Sigmoid colon (tissue), 7 donors: ENCODE measurements at places on chromosomes 7 and 10. TPM values are rescaled to one million over a fixed set of nuclear protein-coding genes. Genes with fewer than 3 reads are reported as not detected.

DNA sequence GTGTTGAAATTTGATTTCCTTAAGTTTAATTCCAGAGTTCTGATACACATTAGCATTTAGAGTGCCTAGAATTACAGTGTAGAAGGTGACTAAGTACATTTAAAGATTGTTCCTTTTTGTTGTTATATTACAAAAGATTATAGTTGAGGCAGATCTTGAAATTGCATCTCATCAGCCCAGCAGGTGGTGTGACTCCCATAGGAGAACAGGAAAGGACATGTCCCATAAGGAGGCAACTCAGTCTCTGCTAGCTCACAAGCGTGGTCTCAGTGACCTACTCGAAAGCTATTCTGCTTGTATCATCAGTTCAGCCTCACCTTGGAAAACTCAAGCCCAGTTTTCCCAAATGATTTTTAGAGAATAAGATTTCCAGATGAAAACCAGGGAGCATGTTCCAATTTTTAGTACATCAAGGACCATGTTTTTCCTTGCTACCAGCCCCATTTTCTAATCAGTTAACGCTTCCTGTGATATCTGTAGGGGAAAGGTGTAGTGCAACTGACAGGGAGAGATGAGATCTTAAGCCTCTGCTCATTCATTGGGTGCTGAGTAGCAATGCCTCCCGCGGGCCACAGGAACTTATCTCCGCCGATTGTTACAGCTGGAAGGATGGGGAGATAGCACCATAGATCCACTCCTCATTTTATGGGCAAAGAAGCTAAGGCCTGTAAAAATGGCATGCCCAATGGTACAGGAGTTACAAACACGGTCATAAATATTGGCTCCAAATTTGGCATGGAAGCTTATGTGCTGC, 1.1 kb upstream of the GNAI1 start:
- H3K4me1 ChIP-seq: no peaks in the 10 kb centered on the region
- H3K4me3 ChIP-seq: peak overlapping the region; percentile 90
- DNase-seq: no peak
- H3K27ac ChIP-seq: peak overlapping the region; percentile 98

DNA sequence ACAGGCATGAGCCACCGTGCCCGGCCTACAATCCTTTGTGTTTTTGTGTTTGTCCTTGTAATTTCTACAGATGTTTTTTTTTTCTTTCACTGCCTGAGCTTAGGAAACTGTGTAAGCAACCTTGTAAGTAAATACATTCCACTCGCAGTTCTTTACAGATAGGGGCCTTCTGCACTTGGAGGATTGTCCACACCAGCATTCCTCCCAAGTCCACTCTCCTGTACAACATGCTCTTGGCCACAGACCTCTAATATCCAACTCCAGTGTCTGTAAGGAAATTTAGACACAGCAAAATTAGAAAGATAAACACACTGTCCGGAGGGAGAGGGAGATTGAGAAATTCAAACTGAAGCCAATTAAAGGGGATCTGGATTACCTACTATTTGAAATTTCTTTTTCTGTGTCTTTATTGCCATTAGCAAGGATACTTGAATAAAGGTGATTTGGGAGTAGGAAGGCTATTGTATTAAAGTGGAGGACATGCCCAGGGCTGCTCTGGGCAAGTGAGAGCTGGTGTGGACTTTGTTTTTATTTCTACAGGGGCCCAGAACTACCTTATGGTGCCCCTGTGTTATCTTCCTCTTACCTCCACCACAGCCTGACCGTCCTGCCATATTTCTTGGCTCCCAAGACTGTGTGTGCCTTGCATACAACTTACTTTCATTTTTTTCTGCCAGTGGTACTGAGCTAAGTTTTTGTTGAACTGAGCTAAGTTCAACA, 9.7 kb downstream of the MXI1 start:
- H3K4me3 ChIP-seq: no peak overlapping the region
- H3K27ac ChIP-seq: peak overlapping the region; percentile 39
- no peak for DNase-seq
- H3K27me3 ChIP-seq: no peaks in the 10 kb centered on the region
- H3K36me3 ChIP-seq: no peaks in the 10 kb centered on the region

DNA sequence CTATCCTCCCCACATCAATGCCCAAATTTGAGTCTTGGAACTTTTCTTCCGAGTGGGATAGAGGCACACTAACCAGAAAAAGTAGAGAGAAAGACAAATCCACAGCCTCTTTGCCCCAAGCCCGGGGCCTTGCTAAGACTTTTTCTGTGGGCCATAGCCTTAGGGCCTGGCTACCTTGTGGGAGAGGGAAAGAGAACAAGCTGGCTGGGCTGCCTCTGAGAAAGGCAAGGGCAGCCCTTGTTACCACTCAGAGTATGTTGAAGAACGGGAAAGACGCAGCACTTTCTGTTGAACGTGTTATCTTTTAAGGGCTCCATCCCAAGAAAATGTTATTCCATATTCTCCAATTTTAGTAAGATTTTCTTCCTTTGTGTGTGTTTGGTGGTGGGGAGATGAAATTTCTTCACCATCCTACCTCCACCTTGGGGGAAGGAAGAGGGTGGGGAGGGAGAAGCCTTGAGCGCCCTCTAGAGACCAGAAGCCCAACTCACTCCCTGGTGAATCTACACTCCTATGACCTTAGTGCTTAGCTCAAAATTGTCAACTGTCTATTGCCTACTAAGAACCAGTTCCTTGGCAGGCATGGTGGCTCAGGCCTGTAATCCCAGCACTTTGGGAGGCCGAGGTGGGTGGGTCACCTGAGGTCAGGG, 3.9 kb upstream of the NRF1 start:
- no peak overlapping the region for H3K27ac ChIP-seq
- no peaks in the 10 kb centered on the region for H3K27me3 ChIP-seq
- no peak for DNase-seq
- H3K4me3 ChIP-seq: no peak overlapping the region
- no peaks in the 10 kb centered on the region for H3K36me3 ChIP-seq

DNA sequence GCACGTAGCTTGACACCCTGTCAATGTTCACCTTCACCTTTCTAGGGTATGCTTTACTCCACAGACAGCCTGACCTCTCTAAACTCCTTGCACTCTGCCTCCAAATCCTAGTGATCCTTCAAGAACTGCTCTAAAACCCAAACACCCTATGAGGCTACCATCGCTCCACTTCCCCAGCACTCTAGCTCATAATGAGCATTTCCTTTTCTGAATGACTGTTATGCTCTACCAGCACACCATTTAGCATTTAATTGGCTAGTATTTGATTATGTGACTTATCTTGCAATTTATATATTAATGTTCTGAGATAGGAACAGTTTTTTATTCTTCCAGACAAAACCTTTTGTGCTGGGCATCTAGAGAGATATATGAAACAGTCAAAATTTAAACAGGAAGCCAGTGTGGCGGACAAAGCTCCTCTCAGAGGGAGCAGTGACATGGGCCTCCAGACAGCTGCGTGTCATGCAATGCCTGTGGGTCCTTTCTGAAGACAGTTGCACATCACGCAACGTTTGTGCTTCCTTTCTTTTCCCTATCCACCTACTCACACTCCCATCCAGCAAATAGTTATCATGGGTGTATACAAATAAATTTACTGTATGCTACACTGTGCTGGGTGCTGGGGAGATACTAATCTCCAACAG, 86.3 kb downstream of the ALOX5 start:
- DNase-seq: no peak
- peaks cover 32% of the 10 kb centered on the region for H3K36me3 ChIP-seq
- no peaks in the 10 kb centered on the region for H3K27me3 ChIP-seq
- no peak overlapping the region for H3K27ac ChIP-seq

GRCh38 chr10:9015447-9015846, 961.0 kb downstream of the GATA3 start:
- no peak overlapping the region for H3K27ac ChIP-seq
- H3K27me3 ChIP-seq: no peaks in the 10 kb centered on the region
- H3K36me3 ChIP-seq: no peaks in the 10 kb centered on the region
- DNase-seq: no peak
- no peak overlapping the region for H3K4me3 ChIP-seq

GRCh38 chr10:35495521-35496119, 109.5 kb upstream of the GJD4 start:
- no peak overlapping the region for H3K4me3 ChIP-seq
- peaks cover 39% of the 10 kb centered on the region for H3K4me1 ChIP-seq
- no peak overlapping the region for H3K27ac ChIP-seq
- no peaks in the 10 kb centered on the region for H3K27me3 ChIP-seq

DNA sequence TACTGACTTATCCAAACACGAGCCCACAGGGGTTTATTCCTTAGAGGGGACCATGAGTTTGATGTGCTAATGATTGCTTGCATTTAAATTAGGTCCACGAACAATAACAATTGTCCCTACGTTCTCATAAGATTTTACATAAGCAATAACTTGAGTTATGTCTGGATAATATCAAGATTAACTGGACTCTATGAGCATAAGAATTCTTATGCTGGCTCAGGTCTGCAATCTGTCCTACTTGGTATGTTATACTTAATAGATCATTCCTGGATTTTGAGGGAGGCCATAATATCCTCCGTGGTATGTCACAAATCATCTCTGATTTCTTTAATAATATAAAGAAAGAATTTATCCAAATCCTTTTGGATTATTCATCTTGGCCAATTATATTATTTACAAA, 552.3 kb downstream of the KCNMA1 start:
- H3K4me3 ChIP-seq: no peak overlapping the region
- H3K36me3 ChIP-seq: peaks cover 4% of the 10 kb centered on the region
- no peaks in the 10 kb centered on the region for H3K4me1 ChIP-seq
- DNase-seq: no peak
- peak overlapping the region; percentile 50 for H3K27ac ChIP-seq
- H3K27me3 ChIP-seq: no peaks in the 10 kb centered on the region

GRCh38 chr7:100019908-100020307, 4.5 kb downstream of the ZKSCAN1 start:
- no peak overlapping the region for H3K4me3 ChIP-seq
- H3K36me3 ChIP-seq: peaks cover 18% of the 10 kb centered on the region
- no peaks in the 10 kb centered on the region for H3K27me3 ChIP-seq

DNA sequence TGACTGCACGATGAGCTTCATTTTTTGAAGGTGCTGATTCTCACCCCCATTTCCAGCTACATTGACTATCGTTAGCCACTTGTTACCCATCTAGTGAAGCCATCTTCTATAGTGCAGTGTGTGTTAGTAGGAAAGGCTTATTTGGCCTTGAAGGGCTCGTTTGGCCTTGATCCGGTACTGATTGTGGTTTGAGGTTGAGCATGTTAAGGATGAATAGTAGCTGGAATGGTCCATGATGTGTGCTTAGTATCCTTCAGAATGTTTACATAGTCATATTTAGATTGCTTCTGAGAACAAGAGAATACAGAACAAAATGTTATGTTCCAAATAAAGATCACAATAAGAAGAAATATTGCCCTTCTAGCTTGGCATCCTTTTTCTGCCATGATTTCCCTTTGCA, 591.5 kb downstream of the AUTS2 start:
- H3K4me1 ChIP-seq: no peaks in the 10 kb centered on the region
- H3K27ac ChIP-seq: no peak overlapping the region
- H3K36me3 ChIP-seq: no peaks in the 10 kb centered on the region
- DNase-seq: no peak
- H3K4me3 ChIP-seq: no peak overlapping the region

GRCh38 chr7:139960157-139960556, 102.6 kb downstream of the PARP12 start:
- no peak overlapping the region for H3K4me3 ChIP-seq
- no peaks in the 10 kb centered on the region for H3K4me1 ChIP-seq

DNA sequence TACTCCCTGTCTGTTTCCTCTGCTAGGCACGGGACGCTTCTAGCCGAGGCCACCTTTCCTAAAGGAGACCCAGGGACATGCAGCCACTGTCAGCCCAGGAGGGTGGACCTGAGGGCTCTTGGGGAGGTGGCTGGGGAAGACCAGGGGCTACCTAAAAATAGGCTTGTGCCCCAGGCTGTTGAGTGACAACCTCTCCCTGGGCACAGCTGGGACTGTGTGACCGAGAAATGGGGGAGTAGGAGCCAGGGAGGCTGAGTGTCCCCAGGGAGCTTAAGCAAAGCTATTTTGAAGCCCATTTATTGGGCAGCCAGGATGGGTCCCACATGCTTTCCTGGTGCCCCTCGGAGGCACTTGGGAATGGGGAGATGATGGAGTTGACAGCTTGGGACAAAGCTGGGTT, 63.8 kb downstream of the CALML3 start:
- DNase-seq: no peak
- H3K4me1 ChIP-seq: no peaks in the 10 kb centered on the region
- no peaks in the 10 kb centered on the region for H3K27me3 ChIP-seq
- H3K4me3 ChIP-seq: no peak overlapping the region
- no peaks in the 10 kb centered on the region for H3K36me3 ChIP-seq

DNA sequence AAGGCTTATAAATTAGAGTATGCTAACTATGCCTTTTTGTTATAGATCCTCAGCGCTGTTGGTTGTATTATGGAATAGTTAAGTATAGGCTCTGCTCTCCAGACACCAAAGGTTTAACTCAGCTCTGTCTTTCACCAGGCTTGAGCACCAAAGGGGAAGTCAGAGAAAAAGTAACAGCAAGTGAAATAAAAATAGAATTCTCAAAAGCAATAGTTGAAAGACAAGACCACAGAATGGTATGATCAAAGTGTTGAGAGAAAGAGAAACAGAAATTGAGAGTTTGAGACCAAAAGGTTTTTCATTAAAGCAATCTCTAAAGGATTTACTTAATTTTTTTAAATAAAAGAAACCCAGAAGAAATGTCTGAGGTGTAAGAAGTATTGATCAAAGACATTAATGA, 529.8 kb upstream of the C7orf33 start:
- H3K27ac ChIP-seq: no peak overlapping the region
- H3K36me3 ChIP-seq: no peaks in the 10 kb centered on the region
- no peaks in the 10 kb centered on the region for H3K4me1 ChIP-seq
- H3K4me3 ChIP-seq: no peak overlapping the region

- no peaks in the 10 kb centered on the region for H3K4me1 ChIP-seq
- H3K36me3 ChIP-seq: no peaks in the 10 kb centered on the region
- DNase-seq: no peak
- H3K4me3 ChIP-seq: no peak overlapping the region
- H3K27ac ChIP-seq: no peak overlapping the region
These were observed 91.6 kb downstream of the AKR1D1 start for GRCh38 chr7:138167869-138168296.

GRCh38 chr7:106736508-106737201, 75.7 kb upstream of the CCDC71L start:
- H3K4me1 ChIP-seq: no peaks in the 10 kb centered on the region
- no peak overlapping the region for H3K4me3 ChIP-seq
- no peak for DNase-seq
- H3K27me3 ChIP-seq: no peaks in the 10 kb centered on the region
- H3K36me3 ChIP-seq: no peaks in the 10 kb centered on the region

PDLIM1 gene
- polyA plus RNA-seq: 377 TPM

MAT1A gene
- polyA plus RNA-seq: not detected

TAS2R40 gene
- not detected for polyA plus RNA-seq

CALCR gene
- polyA plus RNA-seq: 0.03 TPM

HKDC1 gene
- 33.3 TPM for polyA plus RNA-seq

MRPL43 gene
- 111 TPM for polyA plus RNA-seq

CPN1 gene
- 0.60 TPM for polyA plus RNA-seq

MRM2 gene
- polyA plus RNA-seq: 25.0 TPM
